ENCODE measurements at places on chromosomes 2 and 18.

- DNase-seq = no peak
These were observed 374.9 kb upstream of the RAB6C start for GRCh38 chr2:129604560-129604959.

DNA sequence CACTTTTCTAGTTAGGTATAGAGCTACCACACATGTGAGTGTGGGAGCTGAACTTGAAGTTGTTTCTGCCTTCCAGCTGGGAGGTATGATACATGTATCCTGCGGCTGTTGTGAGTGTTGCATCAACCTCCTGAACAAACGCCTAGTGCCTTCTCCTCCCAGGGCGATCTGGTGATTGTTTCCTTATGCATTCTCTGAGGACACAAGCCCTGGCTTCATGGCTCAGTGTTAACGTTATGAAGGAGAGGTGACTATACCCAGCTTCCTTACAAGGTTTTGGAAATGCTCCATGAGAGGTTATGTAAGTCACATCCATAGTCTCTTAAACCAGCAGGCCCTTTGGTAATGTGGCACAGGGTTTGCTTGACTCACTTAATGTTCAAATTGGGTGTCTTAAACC is 64.9 kb downstream of the SPRED2 start:
- DNase-seq = no peak

DNA sequence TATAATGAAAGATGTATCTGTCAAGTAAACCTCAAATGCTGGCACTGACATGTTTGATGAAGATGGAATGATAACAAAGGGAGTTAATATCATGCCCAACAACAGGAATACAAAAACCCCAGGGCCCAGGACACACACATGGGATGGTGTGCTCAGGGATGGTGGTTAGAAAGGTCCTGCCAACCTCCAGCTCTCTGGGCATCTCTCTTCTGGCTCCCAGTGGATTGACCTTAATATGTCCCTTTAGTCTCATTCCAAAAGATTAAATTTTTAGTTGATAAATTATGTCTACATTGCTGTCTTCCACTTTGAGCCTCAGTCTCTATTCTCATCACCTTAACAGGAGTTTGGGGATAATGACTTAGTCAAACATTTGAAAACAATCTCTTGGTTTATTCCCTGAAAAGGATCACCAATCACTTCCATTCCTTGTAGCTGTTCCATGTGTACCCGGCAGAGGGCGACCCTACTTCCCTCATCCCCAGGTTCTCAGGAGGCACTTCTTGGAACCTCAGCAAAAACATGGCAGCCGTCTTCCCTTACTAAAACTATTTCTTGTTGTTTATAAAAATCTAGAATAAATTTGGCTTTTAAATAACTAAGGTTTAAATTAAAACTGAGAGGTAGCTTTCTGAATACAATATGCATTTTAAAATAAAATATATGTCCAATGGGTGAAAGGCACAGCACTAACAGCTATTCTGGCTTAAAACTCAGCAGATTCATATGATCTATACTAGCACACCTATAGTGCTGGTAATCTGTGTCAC is 29.6 kb downstream of the MCEE start:
- peak; percentile 9 for DNase-seq

GRCh38 chr2:144461308-144461766 is 58.6 kb downstream of the ZEB2 start:
- no peak for DNase-seq

DNA sequence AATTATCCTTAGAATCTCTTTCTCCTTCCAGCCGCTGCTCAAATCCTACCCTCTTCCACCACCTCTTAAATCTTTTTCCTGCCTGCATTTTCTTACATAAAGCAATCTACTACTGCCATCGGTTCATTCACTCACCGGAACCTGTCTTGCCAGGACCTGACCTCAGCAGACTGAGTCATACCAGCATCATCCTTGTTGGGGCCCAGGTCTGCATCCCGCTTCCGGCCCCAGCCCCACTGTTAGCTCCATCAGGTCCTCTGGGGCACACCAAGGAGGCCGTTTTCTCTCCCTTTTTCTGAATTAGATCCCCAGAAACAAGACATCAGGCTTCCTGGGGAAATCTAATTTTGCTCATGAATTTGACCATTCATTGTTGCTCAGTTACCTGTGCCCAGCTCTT is 42.7 kb upstream of the TGFA start:
- DNase-seq = no peak

GRCh38 chr2:199738727-199739412 is 112.1 kb downstream of the FTCDNL1 start:
- DNase-seq = no peak

DNA sequence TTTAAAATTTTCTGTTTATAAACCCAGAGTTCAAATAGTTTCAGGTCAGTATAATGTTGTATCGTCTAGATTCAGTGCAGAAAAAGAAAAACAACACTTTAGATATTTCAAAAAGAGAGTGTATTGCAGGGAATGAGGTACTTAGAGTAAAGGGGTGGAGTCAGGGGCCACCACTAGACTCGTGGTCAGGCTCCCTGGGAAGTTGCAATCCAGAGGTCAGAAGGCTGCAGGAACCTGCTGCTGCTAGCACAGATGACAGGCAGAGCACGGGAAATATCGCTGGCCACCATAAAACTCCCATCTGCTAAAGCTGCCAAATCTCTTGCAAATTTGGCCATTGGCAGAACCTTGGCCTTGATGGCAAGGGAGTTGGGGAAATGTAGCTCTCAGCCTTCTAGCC is 64.6 kb downstream of the THNSL2 start:
- no peak for DNase-seq

- DNase-seq = no peak
These were observed 38.1 kb upstream of the SLC38A11 start for GRCh38 chr2:164993287-164994016.

Data from activated effector memory CD4-positive, alpha-beta T cell treated with Interleukin-2 at 50 U/mL for 16 hours (primary cell).